ENCODE measurements at places on chromosomes 4 and X.

DNA sequence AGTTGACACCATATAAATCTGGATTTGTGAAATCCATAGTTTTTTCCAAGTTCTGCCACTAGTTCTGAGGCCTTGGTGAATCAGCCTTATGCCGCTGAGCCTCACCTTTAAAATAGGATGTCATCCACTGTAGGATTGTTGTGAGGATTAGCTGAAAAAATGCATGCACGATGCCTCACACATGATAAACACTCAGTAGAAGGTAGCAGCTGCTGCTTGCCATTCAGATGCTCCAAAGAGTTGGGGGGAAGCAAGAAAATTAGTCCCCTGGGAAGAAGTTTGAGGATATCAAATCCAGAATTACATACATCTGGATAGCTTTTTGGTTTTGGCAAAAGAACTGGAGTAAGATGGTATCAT lies 7.4 kb downstream of the MMAA start:
- no peak for DNase-seq

- no peak for DNase-seq
Observed at GRCh38 chrX:36684053-36684452, 324.1 kb upstream of the FAM47C start.

DNA sequence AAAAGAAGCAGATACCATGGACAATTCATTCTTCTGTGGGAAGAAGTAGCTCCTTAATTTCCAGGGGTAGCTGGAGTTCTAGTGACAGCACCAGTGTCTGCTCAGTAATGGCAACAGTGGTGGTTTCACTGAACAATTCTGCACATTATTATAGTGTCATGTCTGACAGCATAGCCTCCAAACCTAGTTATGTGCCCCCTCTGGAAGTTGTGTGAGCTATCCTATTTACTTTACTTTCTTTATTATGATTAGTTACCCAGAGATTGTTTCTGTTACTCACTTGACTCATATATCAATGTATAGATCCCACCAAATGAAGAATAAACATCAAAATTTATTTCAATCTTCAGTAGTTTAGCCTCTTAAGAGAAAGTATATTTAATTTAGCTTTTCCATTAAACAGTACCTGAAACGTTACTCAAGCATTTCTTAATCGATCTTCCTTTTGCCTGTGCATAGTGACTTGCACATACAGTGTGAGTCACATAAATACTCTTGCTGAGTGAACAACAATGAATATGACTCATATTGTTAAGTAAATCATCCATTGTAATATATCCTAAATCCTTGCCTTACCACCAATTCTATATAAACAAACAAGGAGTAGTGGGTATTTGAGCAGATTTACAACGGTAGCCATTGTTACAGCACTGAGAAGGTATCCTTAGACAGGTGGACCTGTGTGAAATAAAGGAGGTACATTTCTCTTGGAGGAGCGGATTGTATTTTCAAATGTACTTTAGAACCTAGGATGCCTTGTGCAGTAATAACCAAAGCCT lies 534.7 kb downstream of the ANKRD50 start:
- DNase-seq = no peak

- DNase-seq = no peak
Observed at GRCh38 chrX:13520936-13521335, 48.5 kb upstream of the EGFL6 start.

- peak; percentile 5 for DNase-seq
Observed at GRCh38 chr4:56976283-56976836, 1.0 kb downstream of the NOA1 start.

GRCh38 chr4:183008492-183008891 lies 90.6 kb upstream of the WWC2 start:
- DNase-seq = no peak

- DNase-seq = no peak
Observed at GRCh38 chrX:139286342-139286741, 244.2 kb upstream of the F9 start.
